ENCODE measurements at places on chromosomes 5 and 9.
A peak's percentile ranks its signal among the peaks of the same experiment; 100 is the strongest.

DNA sequence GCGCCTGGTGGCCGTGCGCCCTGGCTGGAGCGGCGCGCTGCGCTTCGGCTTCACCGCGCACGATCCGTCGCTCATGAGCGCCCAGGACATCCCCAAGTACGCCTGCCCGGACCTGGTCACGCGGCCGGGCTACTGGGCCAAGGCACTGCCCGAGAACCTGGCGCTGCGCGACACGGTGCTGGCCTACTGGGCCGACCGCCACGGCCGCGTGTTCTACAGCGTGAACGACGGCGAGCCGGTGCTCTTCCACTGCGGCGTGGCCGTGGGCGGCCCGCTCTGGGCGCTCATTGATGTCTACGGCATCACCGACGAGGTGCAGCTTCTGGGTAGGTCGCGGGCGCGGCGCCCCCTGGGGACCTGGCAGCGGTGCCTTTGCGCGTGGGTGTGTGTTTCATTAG lies 28.9 kb downstream of the NEURL1B start:
- no peak for DNase-seq

DNA sequence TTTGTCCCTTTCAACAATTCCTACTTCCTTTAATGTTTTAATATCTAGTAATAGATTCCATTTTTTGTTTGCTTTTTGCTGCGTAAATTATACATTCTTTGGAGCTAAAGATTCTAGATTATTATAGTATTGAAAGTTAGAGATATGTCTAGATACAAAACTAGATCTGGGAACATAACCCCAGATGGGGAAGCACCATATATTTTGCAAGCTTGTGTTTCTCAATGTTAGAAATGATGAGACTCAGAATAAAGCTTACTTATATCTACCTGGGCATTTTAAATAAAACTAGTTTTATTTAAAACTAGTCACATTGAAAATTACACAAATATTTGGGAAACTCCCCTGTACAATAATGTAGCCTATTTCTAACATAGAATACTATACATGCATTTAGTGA lies 32.2 kb downstream of the TRIO start:
- peak; percentile 30 for DNase-seq

DNA sequence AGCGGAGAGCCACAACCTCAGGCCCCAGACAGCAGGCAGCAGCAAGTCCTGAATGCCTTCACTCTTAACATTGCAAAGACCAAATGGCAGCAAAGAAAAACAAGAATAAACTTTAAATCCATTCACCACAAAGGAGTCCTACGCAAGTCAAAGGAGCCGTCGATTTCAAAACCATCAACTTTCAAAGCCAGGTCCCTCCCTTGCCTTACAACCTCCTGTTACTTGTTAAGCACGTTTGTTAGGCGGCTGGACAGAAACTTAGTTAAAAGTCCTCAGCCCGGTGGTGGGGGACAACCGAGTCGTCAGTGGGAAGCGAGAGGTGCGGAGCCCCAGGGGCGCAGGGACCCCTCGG lies 938 bp downstream of the LPAR1 start:
- peak; percentile 27 for DNase-seq

- DNase-seq: peak; percentile 21
Observed at GRCh38 chr9:127360829-127361228, 36.1 kb upstream of the SLC2A8 start.

- DNase-seq: peak; percentile 3
Observed at GRCh38 chr9:13942695-13943094, 371.2 kb downstream of the NFIB start.

Measured in suppressor macrophage treated with lipopolysaccharide for 4 hours (primary cell).